ENCODE measurements at places on chromosomes 6 and 20.

DNA sequence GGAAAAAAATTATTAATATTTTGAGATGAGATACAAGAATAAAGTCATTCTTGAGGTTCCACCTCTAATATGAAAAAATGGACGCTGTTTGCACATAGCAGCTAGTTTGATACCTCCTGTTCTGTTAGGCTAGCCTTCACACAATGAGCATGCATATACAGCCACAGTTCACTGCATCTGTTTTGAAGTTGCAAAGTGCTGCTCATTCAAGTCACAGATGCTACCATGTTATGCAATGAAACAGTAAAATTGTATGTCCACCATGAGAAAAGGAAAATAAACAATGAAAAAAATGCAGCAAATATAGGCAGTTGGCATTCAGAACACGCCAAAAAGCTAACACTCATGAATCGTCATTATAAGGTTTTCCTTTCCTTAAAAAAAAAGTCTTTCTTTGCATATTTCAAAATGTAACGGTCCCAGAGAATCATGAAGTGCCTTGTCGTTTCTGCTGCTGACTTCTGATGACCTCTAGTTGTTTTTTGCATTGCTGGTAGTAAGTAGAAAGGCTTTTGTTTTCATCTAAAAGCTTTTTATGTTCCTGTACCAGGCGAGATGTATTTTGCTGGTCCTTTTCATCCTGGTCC lies 70.7 kb downstream of the MAP3K7 start:
- no peak for DNase-seq

DNA sequence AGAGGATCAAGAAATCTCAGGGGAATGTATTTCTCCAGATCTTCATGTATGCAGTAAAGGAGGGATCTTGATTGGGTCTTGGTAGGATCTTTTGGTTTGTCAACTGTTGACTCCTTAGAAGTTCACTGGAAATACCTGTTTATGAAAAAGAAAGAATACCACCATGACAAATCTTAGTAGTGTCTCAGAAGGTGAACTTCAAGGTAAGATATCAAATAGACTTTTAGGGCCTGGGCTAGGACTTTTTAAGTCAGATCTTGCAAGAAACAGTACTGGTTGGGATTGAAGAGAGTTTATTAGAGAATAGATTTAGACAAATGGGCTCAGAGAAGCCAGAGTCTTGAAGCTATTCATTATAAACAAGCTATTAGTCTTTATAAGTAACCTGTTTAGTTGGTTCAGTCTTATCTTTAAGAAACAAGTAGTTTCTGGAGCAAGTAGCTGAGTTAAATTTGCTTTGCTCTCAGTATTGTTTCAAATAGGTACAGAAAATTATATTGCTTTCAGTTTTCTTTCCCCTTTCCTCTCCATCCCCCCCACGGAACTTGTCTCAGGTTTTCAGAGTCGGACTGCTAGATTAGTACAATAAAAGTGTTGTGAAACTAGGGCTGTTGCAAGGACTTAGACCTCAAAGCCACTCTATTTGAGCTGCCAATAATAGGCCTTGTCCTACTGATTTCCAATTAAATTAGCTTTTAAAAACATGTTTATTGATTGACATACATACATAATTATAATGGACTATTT lies 529.1 kb upstream of the CITED2 start:
- no peak for DNase-seq

GRCh38 chr6:146889303-146889702 lies 290.5 kb downstream of the ADGB start:
- DNase-seq, result no peak

- DNase-seq, result no peak
These were observed 49.3 kb upstream of the MYL9 start for GRCh38 chr20:36491901-36492617.

GRCh38 chr6:111487661-111488060 lies 4.6 kb upstream of the REV3L start:
- no peak for DNase-seq

DNA sequence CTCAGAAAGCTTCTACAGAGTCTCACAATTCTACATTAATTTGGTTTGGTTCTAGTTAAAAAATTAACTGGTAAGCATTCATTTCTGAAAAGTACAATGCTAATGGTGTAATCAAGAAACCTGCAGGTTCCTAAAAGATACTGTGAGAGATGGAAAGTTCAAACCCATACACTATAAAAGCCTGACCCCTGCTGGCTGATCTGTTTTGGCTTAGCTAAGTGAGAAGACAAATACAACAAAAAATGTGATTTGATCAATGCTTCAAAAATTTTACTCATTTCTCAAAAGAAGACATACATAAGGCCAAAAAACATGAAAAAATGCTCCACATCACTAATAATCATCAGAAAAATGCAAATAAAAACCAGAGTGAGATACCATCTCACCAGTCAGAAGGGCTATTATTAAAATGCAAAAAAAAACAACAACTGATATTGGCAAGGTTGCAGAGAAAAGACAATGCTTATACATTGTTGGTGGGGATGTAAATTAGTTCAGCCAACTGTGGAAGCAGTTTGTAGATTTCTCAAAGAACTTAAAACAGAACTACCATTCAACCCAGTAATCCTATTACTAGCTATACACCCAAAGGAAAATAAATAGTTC lies 102.8 kb downstream of the MOXD1 start:
- no peak for DNase-seq

DNA sequence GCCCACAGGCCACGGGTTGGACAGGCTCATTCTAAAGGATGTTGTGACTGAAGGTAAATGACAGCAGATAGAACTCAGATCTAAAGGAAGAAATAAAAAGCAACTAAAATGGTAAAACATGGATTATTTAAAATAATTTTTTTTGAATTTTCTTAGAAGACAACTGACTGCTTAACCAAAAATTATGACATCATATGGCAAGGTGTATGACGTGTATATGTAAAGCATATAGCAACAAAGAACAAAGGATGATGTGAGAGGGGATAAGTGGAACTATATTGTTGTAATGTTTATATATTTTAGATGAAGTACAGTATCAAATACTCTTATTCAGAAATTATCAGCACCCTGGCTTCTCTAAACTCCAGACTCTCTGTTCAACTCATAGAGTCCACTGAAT lies 38.6 kb downstream of the NPEPL1 start:
- DNase-seq, result no peak

DNA sequence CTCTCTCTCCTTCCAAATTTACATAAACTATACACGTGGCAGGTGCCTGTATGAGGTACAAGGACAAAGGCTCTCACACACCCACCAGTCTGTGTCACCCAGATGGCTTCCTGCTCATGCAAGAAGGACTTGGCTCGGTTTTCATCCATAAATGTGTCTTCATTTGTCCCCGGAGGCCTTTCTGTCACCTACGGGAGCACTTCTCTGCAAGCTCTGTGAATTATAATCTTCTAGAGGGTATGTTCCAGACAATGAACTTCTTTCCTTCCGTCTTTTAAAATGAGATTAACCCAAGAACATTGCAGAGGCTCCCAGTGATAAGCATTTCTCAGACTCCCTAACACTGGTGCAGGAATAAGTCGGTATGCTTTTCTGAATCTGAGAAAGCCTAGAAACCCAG lies 123.6 kb downstream of the PTPRT start:
- DNase-seq, result no peak

- peak; percentile 80 for DNase-seq
These were observed 121.7 kb upstream of the SLC2A12 start for GRCh38 chr6:134173936-134174671.

DNA sequence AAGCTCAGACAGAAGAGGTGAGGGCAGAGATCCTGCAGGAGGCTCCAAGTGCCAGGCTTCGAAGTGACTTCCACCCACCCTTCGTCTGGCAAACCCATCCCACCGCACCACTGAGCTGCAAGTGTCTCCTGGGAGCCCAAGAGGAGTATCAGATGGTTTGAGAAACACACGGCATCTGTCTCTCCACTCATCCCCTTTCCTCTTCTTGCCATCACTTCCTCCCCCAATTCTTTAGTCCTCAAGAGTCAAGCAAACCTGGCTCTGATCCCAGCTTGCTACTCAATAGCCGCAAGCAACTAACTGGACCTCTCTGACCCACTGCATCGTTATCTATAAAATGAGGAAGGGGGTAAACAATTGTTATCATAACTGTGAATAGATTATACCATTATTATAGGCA lies 142.1 kb downstream of the BMP7 start:
- no peak for DNase-seq

GRCh38 chr6:3803627-3804468 lies 45.3 kb upstream of the FAM50B start:
- DNase-seq, result no peak

- DNase-seq, result no peak
These were observed 237.2 kb downstream of the FARS2 start for GRCh38 chr6:5498579-5498899.

DNA sequence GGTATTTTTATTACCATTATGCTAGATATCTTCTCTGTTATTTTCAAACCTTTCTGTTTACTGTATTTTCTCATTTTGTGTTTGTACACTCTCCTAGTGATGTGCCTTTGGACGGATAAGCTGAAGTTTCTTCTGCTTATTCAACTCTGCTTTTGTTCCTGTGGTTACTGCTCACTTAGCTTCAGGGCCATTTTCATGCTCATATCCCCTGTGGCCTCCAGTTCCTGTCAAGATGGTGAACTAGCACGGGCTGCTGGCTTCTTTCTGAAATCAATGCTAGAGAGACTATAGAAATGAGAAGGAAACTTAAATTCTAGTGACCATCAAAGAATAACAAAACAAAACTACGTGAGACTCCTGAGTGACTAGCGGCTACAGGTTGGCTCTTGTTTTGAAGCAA lies 6.8 kb upstream of the CST8 start:
- no peak for DNase-seq

- no peak for DNase-seq
These were observed 127.0 kb downstream of the MCHR2 start for GRCh38 chr6:99867026-99867425.

DNA sequence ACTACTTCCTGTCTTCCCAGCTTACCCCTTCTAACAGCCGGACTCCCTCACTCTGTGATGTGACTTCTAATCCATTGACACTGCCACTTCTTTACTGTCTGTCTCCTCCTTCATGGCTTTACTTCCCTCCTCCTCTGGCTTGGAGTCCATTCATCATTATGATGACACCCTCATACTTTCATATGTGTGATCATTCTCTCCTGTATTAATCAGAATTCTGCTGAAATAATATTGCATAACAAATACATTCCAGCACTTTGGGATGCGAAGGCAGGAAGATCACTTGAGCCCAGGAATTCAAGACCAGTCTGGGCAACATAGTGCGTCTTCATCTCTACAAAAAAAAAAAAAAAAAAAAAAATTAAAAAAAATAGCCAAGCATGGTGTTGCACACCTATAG lies 147.9 kb upstream of the BTBD3 start:
- no peak for DNase-seq

- no peak for DNase-seq
These were observed at the start of gene DBNDD2 for GRCh38 chr20:45407783-45408645. DBNDD2 (plus strand) TSS chr20:45408289; CDS start chr20:45408468, 179 bp downstream.

DNA sequence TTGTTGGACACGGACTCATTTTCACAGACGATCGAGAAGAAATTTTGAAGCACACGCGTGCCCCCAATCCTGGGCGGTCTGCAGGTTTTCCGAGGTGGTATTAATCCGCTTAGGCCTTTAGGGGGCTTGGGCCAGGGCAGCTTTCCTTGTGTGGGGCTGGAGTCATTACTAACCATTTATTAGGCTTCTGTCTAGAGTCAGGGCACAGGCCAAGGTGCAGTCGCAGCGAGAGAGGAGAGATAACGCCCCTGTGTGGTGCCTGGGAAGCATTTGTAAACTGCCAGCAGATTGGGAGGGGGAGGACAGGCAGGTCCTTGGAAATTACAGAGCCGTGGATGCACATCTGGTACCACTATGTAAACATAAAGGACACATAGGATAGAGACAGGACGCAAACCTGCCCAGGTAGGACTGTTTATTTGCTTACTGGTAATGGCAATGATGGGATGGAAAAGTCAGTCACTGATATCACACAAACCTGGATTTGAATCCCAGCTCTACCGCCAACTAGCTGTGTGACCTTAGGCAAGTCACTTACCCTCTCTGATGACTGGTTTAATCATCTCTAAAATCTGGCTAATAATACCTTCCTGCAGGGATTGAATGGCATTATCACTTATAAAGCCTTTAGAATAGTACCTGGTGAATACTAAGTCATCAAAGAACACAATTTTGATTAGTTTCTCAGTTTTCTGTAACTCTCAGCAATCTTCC lies 76.4 kb downstream of the TMEM242 start:
- no peak for DNase-seq

GRCh38 chr6:140316966-140317365 lies 942.5 kb upstream of the CITED2 start:
- no peak for DNase-seq

DNA sequence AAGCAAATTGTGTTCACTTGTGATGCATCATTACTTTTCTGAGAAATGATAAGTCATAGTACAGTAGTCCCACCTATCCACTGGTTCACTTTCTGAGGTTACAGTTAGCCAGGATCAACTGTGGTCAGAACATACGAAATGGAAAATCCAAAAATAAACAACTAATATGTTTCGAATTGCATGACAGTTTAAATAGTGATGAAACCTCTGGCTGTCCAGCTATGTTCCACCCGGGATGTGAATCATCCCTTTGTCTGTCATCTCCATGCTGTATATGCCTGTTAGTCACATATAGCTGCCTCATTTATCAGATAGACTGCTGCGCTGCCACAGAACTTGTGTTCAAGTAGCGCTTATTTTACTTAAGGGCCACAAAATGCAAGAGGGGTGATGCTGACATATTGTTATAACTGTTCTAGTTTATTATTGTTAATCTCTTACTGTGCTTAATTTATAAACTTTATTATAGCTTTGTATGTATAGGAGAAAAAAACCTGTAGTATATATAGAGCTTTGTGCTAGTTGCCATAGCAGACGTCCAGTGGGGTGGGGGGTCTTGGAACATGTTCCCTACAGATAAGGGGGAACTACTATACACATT lies 29.2 kb downstream of the AFDN start:
- DNase-seq, result peak; percentile 54

DNA sequence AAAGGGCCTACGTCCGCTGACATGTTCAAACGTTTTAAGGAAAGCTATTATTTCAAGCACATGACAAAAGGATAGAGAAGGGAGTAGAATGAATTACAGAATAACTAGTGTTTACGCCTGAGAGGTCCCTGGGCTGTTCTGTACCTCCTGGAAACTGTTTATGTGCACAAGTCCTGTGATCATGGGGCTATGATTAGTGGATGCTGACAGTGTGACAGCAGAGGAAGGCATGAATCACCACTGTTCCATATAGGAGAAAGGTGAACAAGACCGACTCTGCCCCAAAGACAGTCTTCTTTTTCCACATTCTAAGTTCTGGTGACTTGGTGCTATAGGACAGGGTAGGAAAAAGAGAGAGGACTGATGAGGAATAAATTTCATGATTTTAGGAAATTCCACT lies 249.2 kb upstream of the PRDM1 start:
- no peak for DNase-seq

DNA sequence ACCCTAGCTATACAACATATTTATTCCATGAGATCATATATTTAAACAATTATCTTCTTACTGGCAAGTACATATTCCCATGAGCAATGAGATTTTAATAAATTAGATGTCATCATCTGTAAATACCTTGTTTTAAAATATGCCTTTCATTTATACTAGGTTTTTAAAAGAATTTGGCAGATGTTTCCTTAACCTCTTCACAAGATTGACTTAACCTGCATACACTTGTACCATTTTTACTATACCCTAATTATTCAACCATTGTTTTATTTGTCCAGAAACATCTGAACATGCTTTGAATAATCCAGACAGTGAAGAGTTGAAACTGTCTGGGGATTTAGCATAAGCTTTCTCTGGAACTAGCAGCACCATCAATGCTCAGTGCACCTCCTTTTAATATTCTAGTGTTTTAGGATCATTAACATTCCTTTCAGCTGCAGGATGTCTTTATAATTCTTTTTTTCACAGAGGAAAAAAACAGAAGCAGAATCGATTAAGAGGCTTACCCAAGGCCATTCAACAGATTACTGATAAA lies 188.0 kb upstream of the TENT5A start:
- no peak for DNase-seq

- DNase-seq, result no peak
These were observed 95.2 kb upstream of the CST7 start for GRCh38 chr20:24853916-24854315.
